Substantia nigra (tissue), 51 donors: ENCODE measurements at places on chromosomes 16 and 17.

- DNase-seq = no peak
Measured at GRCh38 chr16:11133344-11133943, 122.6 kb downstream of the SOCS1 start.

DNA sequence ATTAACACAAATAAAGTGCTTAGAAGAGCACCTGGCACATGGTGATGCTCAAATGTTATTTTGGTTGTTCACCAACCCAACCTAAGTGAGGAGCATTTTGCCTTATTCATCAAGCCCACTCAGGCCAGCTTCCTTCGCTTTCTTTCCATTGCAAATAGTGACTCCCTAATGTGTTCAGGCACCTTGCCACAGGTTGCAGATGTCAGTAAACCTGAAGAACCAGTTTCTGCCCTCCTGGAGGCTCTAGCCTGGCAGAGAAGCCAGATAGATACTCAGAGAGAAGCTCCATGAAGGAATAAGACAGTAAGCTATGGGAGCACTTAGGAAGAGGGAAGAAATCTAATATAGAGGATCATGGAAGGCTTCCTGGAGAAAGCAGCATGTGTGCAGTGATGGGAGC is 23.9 kb downstream of the GPR139 start:
- no peak for DNase-seq

GRCh38 chr17:73365301-73365874 is 53.6 kb upstream of the CDC42EP4 start:
- no peak for DNase-seq

GRCh38 chr17:42290577-42290976 is 2.3 kb downstream of the STAT5A start:
- no peak for DNase-seq

GRCh38 chr17:9218911-9219310 is 197.6 kb downstream of the NTN1 start:
- no peak for DNase-seq

DNA sequence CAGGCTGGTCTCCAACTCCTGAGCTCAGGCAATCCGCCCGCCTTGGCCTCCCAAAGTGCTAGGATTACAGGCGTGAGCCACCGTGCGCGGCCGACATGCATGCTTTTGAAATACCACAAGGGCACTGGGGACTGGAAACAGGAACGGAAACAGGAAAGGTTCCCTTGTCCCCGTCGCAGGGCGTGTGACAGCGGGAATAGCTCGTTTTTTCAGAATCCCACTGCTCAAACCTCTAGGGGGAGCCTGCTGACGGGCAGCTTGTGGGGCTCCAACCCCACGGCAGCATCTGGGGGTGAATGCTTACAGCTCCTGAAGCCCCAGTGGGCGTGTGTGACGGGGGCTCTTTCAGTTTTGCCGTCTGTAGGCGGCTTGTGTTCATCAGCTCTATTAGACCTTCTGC is 18.8 kb upstream of the ASGR2 start:
- DNase-seq = no peak

- DNase-seq = no peak
Measured at GRCh38 chr17:44837196-44837595, 7.1 kb upstream of the GJC1 start.

DNA sequence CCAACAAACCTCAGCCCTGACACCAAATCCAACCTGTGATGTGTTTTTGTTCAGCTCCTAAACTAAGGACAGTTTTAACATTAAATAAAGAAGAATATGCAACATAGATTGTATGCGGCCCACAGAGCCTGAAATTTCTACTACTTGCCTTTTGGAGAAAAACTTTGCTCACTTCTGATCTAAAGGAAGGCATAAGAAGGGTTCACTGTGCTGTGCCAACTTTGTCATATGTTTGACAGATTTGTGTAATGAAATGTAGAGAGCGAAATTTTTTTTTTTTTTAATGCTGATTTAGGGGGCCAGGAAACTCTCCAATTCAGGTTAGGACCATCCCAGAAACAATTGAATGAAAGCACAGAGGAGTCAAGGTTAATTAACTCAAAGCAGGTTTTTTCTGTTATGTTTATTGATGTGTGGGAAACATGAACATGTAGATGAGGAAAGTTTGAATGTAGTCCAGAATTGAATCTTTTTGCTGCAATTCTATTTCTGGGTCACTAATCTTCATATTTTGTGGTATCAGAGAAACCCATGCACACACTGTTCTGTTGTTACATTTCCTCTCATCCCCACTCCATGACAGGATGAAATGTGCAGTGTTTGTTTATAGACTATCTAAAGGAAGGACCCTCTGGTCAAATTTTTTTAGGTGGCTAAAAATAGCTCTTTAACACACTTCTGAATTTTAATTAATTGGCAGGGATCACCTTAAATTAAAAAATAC is 71.5 kb downstream of the TAOK1 start:
- DNase-seq = no peak

DNA sequence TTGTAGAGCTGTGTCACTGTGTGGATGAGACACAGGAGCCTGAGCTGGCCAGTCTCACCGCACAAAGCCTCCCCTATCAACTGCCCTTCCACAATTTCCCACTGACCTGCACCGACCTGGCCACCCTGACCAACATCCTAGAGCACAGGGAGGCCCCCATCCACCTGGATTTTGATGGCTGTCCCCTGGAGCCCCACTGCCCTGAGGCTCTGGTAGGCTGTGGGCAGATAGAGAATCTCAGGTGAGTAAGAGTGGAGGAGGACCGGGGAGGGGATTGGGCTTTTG is 37.4 kb downstream of the NLRC5 start:
- DNase-seq = no peak

- DNase-seq = no peak
Measured at GRCh38 chr17:65618516-65618915, 57.1 kb upstream of the AXIN2 start.

DNA sequence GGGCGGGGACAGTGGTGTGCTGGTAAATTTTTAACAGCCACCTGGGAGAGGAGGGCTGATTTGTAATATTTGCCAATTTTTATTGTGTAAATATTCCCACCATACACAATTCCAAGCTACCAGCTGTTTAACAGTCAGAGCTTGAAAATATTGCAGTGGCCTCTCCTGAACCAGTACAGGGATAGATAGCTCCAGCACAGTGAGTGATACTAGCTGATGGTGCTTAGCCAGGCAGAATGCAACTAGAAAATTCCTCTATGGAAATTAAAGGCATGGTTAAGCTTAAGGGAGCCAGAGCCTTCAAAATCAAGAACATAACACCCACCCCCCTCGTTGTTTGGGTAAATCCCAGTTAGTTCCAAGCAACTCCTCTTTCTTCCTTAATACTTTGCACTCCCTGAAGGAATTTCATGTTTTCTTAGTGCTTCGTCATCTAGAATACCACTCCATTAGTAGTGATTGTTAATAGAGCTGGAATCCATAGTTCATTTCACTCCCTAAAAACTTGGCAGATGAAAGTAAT is 96.6 kb downstream of the CYB561 start:
- no peak for DNase-seq

- no peak for DNase-seq
Measured at GRCh38 chr16:87877942-87878507, 8.7 kb upstream of the SLC7A5 start.

DNA sequence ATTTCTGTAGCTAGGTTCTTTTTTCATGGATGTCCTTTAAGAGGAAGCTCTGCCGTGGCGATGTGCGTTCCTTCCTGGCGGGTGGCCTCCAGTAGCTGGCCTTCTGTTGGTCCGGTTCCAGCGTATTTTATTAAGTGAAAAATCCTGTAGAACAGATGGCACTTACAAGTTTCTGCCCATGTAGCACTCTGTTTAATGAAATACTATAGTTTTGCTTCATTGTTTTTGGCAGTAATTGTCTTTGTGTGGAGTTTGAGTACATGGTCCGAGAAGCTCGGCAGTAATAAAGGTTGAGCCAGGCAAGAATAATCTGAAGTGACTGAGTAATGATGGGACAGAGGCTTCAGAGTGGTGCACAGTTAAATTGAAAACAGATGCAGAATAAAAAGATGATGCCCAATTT is 20.4 kb downstream of the USP10 start:
- no peak for DNase-seq

- DNase-seq = no peak
Measured at GRCh38 chr16:86886651-86887050, 308.3 kb downstream of the FOXL1 start.

DNA sequence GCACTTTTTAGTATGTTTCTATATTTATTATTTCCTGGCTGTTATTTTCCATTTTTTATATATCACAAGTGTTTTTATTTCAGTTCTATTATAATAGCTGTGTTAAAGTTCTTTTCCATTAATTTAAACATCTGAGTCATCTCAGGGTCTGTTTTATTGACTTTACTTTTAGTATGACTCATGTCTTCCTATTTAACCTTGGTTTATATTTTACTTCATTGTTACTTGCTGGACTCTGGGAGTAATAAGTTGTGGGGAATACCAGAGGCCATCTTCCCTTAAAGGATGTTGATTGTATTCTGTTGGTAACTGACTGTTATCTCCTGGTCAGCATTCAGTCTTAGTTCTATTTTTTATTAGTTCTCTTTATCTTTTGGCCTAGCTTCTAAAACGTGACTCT is 1508.2 kb downstream of the CDH11 start:
- no peak for DNase-seq

DNA sequence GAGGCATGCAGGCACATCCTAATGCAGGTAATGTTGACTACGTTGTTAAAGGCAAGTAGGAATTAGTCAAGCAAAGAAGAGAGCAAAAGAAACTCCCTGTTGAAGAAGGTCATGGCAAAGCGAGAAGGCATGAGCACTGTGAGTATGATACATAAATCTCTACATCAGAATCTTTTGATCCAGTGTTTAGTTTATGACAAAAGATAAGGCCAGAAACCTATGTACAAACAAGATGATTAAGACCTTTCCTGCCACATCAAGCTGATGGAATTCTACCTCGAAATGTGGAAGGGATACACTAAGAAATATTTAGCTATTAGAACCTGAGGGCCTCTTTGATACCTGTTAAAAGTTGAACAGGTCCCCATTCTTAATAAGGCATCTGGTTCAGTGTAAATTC is 20.2 kb downstream of the SYCE1L start:
- no peak for DNase-seq

- DNase-seq = no peak
Measured at GRCh38 chr16:72856797-72857196, 191.1 kb downstream of the ZFHX3 start.
